ENCODE measurements at places on chromosomes 11 and 22.
A peak's percentile ranks its signal among the peaks of the same experiment; 100 is the strongest.

DNA sequence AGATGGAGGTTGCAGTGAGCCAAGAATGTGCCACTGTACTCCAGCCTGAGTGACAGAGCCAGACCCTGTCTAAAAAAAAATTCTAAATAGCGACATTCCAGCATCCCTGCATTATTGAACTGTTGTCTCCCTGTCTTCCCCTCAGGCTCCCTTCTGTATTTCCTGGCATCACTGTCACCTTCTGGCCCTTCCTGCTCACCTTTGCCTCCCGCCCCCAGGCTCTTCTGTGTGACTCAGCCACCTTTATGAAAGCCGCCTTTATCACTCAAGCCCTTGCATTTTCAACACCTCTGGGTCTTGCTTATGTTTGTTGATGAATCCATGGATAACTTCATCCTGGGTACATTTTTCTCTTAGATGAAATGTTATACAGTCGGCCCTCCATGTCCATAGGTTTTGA, 21.1 kb downstream of the UBASH3B start:
- peak; percentile 99 for DNase-seq

DNA sequence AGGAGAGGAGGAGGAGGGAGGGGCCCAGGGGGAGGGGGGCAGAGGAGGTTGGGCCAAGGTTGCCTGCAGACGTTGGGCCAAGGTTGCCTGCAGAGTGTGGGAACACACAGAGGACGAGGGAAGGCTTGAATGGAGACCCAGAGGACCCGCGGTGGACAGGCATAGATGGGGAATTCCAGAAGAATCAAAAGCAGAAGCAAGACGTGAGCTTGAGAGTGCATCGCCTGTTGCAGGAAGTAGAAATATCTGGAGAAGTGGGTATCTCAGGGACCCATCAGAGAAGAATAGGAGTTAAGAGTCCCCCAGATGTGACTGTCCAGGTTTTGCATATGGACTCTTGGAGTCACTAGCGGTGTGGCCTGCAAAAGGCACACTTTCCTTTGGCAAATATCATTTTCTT, 670.2 kb downstream of the TBC1D22A start:
- no peak for DNase-seq

DNA sequence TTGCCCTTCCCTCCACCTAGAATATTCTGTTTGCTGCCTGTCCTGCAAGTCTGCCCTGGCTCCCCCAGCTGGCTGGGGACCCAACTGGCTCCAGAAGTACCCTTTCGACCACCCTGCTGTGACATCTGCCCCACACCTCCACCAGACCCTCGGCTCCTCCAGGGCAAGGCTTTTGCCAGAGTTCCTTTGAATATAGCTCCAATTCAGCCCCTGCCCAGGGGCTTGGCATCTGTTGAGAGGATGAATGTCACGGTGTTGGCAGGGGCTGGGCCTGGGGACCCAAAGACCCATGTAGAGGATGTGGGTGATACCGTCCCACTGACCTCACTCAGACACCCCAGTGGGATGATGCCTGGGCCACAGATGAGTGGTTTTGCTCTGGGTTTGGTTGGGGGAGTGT, 4.0 kb downstream of the NLRP6 start:
- no peak for DNase-seq

DNA sequence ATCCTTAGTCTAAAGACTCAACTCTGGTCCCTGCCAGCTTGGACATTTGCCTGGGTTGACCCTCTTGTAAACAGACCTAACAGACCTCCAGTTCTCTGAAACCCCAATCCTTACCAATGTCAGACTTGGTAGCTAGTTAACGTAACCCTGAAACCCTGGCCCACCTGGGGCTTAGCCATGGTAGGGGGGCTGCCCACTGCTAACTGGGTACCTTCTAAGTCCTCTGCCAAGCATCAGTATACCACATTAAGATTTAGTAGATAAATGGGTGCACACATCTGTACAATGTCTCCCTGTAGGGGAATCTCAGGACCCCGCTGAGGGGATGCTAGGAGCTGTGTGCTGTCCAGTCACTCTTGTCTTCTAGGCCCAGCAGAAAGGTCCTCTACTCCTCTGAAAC, 29.9 kb upstream of the TH start:
- no peak for DNase-seq

DNA sequence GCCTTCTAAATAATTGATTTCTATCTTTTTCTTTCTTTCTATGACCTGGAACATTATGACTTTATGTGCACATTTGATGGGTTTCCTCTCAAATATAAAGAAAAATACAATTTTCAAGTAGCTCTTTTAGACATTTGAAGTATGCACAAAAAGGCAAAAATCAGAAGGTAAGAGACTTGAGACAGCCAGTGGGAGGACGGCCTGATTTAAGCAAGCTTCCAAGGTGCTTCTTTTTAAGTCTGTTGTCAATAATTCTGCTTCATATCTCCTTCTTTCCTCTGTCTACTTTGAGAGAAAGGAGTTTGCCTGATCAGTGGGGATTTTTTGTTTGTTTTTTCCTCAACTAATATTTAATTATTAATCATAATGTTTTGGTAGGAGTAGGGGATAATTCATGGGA, 188.2 kb upstream of the ARHGAP20 start:
- DNase-seq: no peak

DNA sequence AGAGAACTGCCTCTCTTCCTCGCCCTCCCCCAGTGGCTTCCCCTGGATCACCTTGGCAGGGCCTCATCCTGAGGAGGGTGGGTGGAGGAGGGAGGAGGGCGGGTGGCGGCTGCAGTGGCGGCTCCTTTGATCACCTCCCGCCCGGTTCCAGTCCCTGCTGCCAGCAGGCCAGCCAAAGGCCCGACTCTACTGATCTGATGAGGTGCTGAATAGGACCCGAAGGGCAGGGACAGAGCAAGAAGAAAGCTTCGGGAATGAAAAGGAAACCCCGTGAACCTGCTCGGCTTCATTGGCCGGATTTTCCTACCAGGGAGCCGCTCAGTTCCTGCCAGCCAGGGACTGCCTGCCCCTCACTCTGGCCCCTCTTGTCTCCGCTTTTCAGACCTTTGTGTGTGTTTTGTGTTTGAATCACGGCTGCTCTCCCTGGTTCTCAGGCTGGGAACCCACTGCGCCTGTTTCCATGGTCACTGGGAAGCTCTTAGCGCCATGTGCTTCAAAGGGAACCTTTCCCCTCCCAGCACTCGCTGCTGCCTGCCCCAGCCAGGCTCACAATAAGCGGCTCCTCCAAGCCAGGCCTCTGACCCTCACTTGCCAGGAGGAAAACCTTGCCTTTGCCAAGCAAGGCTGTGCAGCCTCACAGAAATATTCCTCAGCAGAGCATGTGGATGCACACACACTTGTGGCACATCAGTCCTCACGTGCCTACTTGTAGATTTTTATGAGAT, 56.8 kb downstream of the C22orf31 start:
- DNase-seq: no peak

DNA sequence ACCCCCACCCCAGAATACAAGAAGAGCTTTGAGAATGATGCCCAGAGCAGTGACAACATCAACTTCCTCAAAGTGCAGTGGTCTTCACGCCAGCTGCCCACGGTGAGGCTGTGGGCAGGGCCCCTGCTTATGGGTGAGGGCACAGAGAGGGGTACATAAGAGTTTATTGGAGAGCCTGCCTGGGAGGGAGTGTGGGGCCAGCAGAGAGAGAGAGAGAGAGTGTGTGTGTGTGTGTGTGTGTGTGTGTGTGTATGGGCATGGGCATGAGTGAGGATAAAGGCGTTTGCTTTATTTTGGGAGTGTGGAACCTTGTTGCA, 9.5 kb downstream of the PHOX2A start:
- DNase-seq: no peak

- DNase-seq: no peak
These were observed 64.0 kb downstream of the PARVA start for GRCh38 chr11:12441231-12441861.

GRCh38 chr22:33598821-33599220, 321.5 kb downstream of the LARGE1 start:
- no peak for DNase-seq

GRCh38 chr11:111006227-111006626, 239.3 kb upstream of the POU2AF2 start:
- no peak for DNase-seq

- peak; percentile 93 for DNase-seq
These were observed 36.1 kb downstream of the LIMK2 start for GRCh38 chr22:31248138-31248745.

DNA sequence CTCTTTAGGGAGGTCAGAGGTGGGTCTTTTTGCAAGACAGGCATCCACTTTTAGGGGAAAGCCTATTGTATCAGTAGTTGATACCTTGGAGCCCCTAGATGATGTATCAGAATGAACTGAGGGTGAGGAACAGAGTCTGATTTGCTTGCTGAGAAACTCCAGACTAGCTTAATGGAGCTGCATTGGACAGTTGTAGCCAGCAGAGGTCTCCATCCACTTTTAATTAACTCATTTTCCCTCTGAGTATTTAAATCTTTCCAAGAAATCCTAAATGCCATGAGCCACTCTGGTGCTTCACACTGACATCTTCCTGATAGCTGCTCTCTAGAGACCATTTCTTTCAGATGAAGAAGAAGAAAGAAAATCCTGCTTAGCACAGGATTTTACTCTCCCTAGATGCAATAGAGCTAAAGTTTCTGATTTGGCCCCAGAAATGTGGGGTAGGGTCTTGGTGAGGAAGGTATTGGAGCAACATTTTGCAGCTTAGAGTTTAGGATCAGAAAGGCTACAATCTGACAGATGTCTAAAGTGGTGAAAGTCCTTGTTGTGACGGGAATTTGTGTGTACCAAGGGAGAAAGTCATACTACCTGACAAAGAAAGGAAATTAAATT, 38.0 kb downstream of the EXT2 start:
- DNase-seq: no peak

DNA sequence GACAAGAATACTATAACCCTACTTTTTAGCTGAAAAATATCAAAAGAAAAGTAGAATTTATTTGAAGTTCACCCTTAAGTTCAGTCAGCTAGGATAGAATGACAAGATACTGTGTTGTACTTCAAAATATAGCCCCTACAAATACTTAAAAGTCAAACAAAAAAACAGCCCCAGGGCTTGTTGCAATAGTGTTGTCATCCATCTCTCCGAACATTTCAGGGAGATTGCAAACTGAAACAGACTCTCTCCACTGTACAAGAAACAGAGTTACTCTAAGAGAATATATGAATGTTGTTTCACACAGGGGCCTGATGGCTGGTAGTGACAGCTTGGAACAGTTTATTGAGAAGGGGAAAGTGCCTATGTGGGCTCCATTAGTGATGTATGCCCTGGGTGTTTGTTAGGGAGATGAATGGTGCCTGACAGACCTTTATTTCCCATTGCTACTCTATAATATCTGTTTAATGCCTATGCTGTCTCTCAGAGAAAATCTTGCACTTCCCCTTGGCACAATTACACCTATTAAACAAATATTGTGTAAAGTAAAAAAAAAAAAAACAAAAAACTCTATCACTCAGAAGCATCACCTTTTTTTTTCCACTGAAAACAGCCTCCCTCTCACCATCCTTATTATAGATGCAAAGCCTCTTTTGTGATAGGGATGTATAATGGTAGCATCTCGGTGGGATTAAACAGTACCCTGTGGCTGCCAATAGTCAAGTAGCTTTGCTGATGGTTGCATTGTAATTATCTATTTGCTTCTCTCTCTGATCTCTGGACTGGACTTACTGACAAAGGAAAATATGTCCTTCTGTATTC, 506.3 kb upstream of the LUZP2 start:
- DNase-seq: peak; percentile 40

DNA sequence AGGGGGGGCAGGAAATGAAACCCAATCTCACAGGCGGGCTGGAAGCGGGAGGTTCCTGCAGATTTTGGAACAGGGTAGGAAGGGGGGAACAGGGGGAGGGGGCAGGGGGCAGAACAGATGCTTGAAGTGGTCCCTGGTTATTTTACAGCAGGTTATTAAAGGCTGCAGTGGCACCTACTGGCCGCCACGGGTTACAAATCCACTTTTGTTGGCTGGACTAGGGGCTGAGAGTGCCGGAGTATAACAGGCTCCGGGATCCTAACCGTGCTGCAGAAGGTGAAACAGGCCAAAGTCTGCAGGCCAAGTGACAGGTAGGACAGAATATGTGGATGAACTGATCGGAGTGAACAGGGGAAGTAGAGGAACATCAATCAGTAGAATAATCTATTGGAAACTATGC, 2.5 kb downstream of the ROBO3 start:
- peak; percentile 43 for DNase-seq

GRCh38 chr11:68714060-68714856, 29.9 kb downstream of the GAL start:
- DNase-seq: no peak

Measured in trophoblast cell (in vitro differentiated cells and primary cell).